A549 treated with dexamethasone at 1 μM for 4 hours (cell line): ENCODE measurements at places on chromosomes 4 and X. TPM values are rescaled to one million over a fixed set of nuclear protein-coding genes. Genes with fewer than 3 reads are reported as not detected.

TFDP3 gene
- not detected in 5 replicates for total RNA-seq

ARSJ gene
- 4.6 to 6.1 TPM (median 5.0 TPM) in 5 replicates for total RNA-seq

TKTL2 gene
- not detected in 5 replicates for total RNA-seq

SATL1 gene
- total RNA-seq = 0.02 to 0.03 TPM in 2 of 5 replicates, not detected in the others

CABS1 gene
- total RNA-seq = not detected in 5 replicates

PDLIM3 gene
- 0.08 to 0.27 TPM (median 0.14 TPM) in 5 replicates for total RNA-seq

C4orf36 gene
- 0.73 to 1.7 TPM (median 1.2 TPM) in 5 replicates for total RNA-seq

TEX11 gene
- total RNA-seq = not detected in 5 replicates

CENPI gene
- 10.2 to 15.8 TPM (median 14.4 TPM) in 5 replicates for total RNA-seq

ARMCX1 gene
- 0.20 to 0.49 TPM (median 0.34 TPM) in 5 replicates for total RNA-seq

ETDB gene
- not detected in 5 replicates for total RNA-seq

ZNF185 gene
- 6.6 to 8.8 TPM (median 7.7 TPM) in 5 replicates for total RNA-seq

DGAT2L6 gene
- not detected in 5 replicates for total RNA-seq

RPS6KA6 gene
- total RNA-seq = 3.7 to 7.1 TPM (median 5.7 TPM) in 5 replicates

ARHGAP6 gene
- total RNA-seq = 0.02 to 0.14 TPM (median 0.11 TPM) in 3 of 5 replicates, not detected in the others

ZNF157 gene
- total RNA-seq = 0.05 TPM in 2 of 5 replicates, not detected in the others

GUCY1B1 gene
- total RNA-seq = 0.18 to 0.31 TPM (median 0.23 TPM) in 5 replicates

COL4A5 gene
- total RNA-seq = 10.0 to 12.6 TPM (median 11.2 TPM) in 5 replicates

MAGEA2B gene
- 0.08 to 0.42 TPM (median 0.24 TPM) in 4 of 5 replicates, not detected in the other for total RNA-seq

CYBB gene
- total RNA-seq = 0.02 to 0.09 TPM (median 0.04 TPM) in 5 replicates

RTL3 gene
- total RNA-seq = 0.09 to 0.16 TPM (median 0.11 TPM) in 5 replicates

ANK2 gene
- 0.52 to 1.4 TPM (median 0.85 TPM) in 5 replicates for total RNA-seq

CT47A1 gene
- not detected in 5 replicates for total RNA-seq

HSD17B13 gene
- 0.05 to 0.14 TPM (median 0.06 TPM) in 5 replicates for total RNA-seq

REELD1 gene
- not detected in 5 replicates for total RNA-seq

FHDC1 gene
- total RNA-seq = 0.78 to 1.1 TPM (median 0.97 TPM) in 5 replicates

TASL gene
- not detected in 5 replicates for total RNA-seq

NMU gene
- 0.27 to 0.54 TPM (median 0.44 TPM) in 5 replicates for total RNA-seq

UGT2B10 gene
- 0.05 TPM in 1 of 5 replicates, not detected in the others for total RNA-seq

AADAT gene
- 7.6 to 9.6 TPM (median 8.4 TPM) in 5 replicates for total RNA-seq

USP17L10 gene
- total RNA-seq = not detected in 5 replicates

RS1 gene
- total RNA-seq = not detected in 5 replicates

DRD5 gene
- 0.04 TPM in 1 of 5 replicates, not detected in the others for total RNA-seq

LINC00632 gene
- total RNA-seq = 1.3 to 1.7 TPM (median 1.4 TPM) in 5 replicates

HMX1 gene
- 0.10 to 0.15 TPM (median 0.12 TPM) in 4 of 5 replicates, not detected in the other for total RNA-seq

CENPVL2 gene
- total RNA-seq = not detected in 5 replicates

CXCL9 gene
- total RNA-seq = not detected in 5 replicates

PCDH11X gene
- 0.02 TPM in 2 of 5 replicates, not detected in the others for total RNA-seq

CRMP1 gene
- total RNA-seq = 3.9 to 5.3 TPM (median 4.9 TPM) in 5 replicates

SOWAHB gene
- total RNA-seq = 0.02 to 0.06 TPM (median 0.04 TPM) in 4 of 5 replicates, not detected in the other

PRDM8 gene
- total RNA-seq = 0.06 to 0.33 TPM (median 0.12 TPM) in 5 replicates

UBA6 gene
- total RNA-seq = 13.4 to 21.9 TPM (median 20.9 TPM) in 5 replicates

CYLC1 gene
- total RNA-seq = not detected in 5 replicates

BBS12 gene
- 2.2 to 3.2 TPM (median 2.6 TPM) in 5 replicates for total RNA-seq

CT45A5 gene
- 0.09 to 0.22 TPM in 2 of 5 replicates, not detected in the others for total RNA-seq

FAM90A26 gene
- total RNA-seq = not detected in 5 replicates

TLR10 gene
- 0.02 to 0.08 TPM (median 0.03 TPM) in 4 of 5 replicates, not detected in the other for total RNA-seq

LRAT gene
- 0.07 to 0.11 TPM (median 0.08 TPM) in 3 of 5 replicates, not detected in the others for total RNA-seq

SOX3 gene
- not detected in 5 replicates for total RNA-seq

TMPRSS11A gene
- total RNA-seq = not detected in 5 replicates

CCDC120 gene
- total RNA-seq = 1.8 to 4.0 TPM (median 3.5 TPM) in 5 replicates

CAPN6 gene
- 0.02 TPM in 1 of 5 replicates, not detected in the others for total RNA-seq

NAA15 gene
- total RNA-seq = 23.9 to 36.4 TPM (median 32.0 TPM) in 5 replicates

MAGEE2 gene
- not detected in 5 replicates for total RNA-seq

SFRP2 gene
- 0.06 TPM in 1 of 5 replicates, not detected in the others for total RNA-seq

ARMCX2 gene
- total RNA-seq = 0.04 TPM in 1 of 5 replicates, not detected in the others
